ENCODE measurements at places on chromosomes 2 and 18.

- H3K27me3 ChIP-seq, result peaks cover 5% of the 10 kb centered on the region
- no peak overlapping the region for H3K27ac ChIP-seq
- H3K36me3 ChIP-seq, result no peaks in the 10 kb centered on the region
- no peak overlapping the region for H3K4me3 ChIP-seq
- no peak for DNase-seq
- no peaks in the 10 kb centered on the region for H3K4me1 ChIP-seq
These were observed 33.3 kb upstream of the PAX3 start for GRCh38 chr2:222332116-222332515.

DNA sequence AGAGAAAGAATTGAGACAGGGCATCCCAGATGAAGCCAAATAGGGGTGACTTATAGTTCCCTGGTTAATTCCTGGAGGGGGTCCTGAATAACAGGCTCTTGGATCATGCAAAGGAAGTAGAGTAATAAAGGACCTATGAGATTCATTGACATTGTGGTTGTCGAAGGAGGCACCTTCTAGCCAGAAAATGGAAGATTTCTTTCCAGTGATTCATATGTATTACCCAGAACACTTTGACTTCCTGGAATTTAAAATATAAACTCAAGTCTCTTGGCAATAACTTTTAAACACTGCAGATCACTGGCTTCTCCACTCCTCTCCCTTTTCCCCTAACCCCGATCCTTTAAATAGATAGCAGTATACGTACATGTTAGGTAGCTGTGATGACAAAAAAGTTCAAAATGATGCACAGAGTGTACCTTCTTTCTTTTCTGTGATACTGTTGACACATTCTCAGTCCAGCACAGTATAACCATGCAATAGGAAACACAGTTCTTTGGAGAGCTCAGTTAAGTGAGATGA is 211.8 kb downstream of the LTBP1 start:
- no peak overlapping the region for H3K27ac ChIP-seq
- peaks cover 5% of the 10 kb centered on the region for H3K27me3 ChIP-seq
- no peak for DNase-seq
- H3K36me3 ChIP-seq, result no peaks in the 10 kb centered on the region

GRCh38 chr2:204437815-204438756 is 107.2 kb upstream of the PARD3B start:
- H3K36me3 ChIP-seq, result no peaks in the 10 kb centered on the region
- DNase-seq, result no peak
- H3K4me3 ChIP-seq, result no peak overlapping the region
- H3K4me1 ChIP-seq, result no peaks in the 10 kb centered on the region

DNA sequence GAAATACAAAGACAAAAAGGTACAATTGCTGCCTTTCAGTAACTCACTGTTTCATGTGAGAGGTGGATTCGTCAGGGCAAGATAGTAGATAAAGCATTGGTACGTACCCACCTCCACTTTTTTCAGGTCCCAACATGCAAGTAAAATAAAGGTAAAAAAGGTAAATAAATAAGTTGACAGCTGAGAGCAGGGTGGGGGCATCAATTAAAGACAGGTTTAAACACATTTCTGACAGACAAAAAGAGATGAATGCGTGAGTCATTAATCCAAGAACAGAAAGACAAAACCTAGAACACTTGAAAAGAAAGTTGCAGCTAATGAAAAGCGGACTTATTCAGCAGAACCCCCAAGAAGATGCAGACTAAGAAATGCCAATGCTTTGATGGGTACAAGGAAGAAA is 979.6 kb upstream of the CDH2 start:
- H3K4me3 ChIP-seq, result no peak overlapping the region
- no peak overlapping the region for H3K27ac ChIP-seq
- H3K27me3 ChIP-seq, result no peaks in the 10 kb centered on the region

GRCh38 chr2:29323961-29324360 is 208.7 kb downstream of the CLIP4 start:
- H3K27me3 ChIP-seq, result peaks cover 64% of the 10 kb centered on the region
- no peak for DNase-seq
- H3K36me3 ChIP-seq, result peaks cover 4% of the 10 kb centered on the region
